ENCODE measurements at places on chromosomes 6 and 20.

- DNase-seq, result no peak
Observed at GRCh38 chr20:42954951-42955350, 234.8 kb downstream of the PTPRT start.

DNA sequence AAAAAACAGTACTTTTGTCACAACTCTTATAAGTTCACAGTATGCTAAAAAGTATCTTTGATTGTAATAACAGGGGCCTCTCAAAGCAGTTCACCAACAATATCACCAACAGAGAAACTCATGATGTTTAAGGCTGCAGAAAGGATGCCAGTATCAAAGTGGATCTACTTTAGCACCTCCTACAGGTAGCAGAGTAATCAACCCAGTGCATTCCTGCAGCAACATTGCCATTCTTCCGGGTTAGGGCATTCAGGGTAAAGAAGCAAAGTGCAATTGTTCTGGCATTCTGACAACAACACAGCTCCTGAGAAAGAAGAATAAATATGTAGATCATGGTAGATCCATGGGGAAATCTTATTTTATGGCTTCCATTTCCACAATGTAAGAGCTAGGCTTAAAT is 7.6 kb upstream of the SLC17A4 start:
- no peak for DNase-seq

DNA sequence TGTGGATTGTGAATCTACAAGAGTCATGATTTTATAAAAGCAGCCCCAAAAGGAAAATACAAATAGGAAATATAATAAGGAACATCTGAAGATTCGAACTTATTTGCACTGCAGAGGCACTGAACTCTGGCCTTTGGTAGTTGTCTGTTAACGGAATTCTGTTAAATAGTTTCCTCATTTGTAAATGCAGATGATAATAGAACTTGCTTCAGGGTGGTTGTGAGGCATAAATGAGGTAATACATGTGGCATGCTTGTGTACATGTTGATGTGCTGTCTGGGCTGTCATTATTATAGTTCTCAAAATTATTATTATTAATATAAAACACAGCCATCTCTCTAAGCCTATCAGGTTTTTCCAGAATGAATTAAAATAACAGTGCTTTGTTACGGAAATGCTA is 302.0 kb downstream of the NRN1 start:
- no peak for DNase-seq

GRCh38 chr6:34070315-34071135 is 75.4 kb downstream of the GRM4 start:
- no peak for DNase-seq

- DNase-seq, result no peak
Observed at GRCh38 chr6:148915810-148916209, 169.0 kb downstream of the UST start.

DNA sequence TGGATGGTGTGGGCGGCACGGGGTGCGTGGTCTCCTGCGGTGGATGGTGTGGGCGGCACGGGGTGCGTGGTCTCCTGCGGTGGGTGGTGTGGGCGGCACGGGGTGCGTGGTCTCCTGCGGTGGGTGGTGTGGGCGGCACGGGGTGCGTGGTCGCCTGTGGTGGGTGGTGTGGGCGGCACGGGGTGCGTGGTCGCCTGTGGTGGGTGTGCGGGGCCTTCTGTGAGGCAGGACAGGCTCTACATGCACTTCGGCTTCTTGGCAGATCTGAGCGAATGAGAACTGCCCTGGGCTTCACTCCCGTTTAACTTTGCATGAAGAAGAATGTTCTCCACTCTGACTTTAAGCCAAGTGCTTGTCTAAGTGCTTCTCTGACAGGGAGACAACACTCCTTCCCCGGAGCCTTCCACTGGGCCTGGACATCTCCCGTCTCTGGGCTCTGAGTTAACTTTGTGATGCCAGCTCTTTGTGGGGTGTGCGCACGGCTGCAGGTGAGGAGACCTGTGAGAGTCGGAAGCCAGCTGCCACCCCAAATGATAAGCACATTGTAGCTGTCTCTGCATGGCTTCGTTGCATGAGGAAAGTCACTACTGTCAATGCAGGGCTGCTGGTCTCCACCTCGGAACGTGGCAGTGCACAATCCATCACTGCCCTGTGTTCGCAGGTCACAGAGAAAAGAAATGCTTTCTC is 244.8 kb downstream of the DLL1 start:
- no peak for DNase-seq

DNA sequence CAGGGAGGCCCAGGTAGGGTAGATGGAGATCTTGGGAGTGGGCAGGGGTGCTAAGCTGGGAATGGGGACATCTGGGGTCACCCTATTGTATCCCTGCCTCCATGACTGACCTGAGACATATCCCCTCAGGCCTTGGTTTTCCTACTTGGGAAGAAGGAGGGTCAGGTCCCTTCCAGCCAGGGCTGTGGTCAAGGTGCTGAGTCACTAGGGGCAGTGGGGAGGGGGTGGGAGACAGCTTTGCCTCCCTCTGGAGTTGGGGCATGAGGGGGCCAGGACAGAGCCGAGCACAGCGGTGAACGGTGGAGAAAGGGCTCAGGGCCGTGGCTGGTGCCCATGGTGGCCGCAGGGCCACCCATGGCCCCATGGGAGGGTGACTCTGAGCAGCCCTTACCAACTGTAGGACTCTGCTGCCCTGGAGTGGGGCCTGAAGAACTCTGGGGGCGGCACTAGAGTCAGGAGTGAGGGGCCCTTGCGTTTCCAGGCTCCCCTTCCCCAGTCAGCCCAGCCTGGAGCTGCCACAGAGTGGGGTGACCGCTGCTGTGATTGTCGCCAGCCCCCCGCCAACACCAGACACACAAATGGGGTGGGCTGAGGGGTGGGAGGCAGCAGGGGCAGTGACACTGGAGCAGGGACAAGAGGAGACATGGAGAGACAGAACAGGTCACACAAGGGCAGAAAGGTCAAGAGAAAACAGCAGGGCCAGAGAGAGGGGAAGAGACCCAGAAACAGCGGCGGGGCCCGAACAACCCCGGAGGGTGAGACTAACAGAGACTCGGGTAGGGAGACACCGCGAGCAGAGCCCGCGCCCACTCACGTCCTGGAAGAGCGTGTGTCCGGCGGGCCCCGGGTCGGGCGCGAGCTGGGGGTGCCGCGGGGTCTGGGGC is 576 bp downstream of the NECAB3 start:
- DNase-seq, result no peak

GRCh38 chr6:133855276-133855990 is 33.5 kb upstream of the TCF21 start:
- no peak for DNase-seq

DNA sequence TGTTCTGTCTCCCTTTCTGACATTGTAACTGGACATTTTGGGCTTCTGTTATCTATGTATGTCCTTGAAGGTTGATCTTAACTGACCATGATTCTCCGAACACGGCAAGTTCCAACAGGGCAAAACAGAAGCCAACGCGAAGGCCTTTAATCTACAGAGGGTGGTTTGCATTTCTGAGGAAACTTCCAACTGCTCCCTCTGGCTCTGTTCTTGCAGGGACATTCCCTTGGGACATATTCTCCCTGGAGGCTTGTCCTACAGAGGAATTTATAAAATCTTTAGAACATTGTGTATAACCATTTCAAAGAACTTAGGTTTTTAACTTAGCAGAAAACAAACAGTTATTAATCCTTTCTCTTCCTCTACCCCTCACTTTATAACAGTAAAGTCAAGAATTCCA is 189.0 kb upstream of the CDYL start:
- no peak for DNase-seq

DNA sequence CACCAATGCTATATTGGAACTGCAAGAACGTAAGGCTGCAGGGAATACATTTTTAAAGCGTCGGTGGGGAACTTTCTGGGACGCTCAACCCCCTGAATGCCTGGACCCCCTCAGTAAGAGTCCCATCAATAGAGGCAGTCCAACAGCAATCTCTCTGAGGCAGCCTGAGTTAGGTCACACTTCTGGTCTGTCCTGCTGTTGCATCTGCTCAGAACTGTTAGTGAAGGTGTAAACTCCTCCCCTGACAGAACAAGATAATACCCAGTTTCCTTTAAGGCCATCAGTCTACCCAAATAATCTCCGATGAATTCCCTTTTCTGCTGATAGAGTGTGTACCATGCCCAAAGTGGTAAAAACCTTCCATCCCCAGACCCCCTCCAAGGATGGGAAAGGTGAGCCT is 1.1 kb upstream of the RNGTT start:
- DNase-seq, result no peak

DNA sequence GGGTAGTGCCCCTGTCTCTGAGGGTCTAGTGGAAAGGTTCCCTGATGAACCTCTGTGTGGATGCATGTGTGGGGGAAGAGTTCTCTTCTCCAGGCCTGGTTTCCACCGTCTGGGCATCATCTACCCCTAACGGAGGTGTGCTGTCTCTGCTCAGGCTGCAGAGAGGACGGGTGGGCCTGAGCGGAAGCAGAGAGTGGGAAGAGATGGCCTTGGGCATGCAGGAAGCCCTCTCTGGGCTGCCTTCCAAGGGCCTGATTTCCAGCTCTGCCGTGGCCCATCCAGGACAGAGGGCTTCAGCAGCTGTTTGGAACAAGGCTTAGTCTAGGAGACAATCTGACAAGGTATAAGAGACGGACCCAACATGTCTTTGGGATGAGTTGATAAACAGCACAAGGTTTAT is 220.1 kb upstream of the DTNBP1 start:
- DNase-seq, result no peak

- no peak for DNase-seq
Observed at GRCh38 chr6:90870561-90870960, 283.7 kb upstream of the MAP3K7 start.

- DNase-seq, result no peak
Observed at GRCh38 chr20:44954211-44954610, 6.0 kb downstream of the TOMM34 start.

DNA sequence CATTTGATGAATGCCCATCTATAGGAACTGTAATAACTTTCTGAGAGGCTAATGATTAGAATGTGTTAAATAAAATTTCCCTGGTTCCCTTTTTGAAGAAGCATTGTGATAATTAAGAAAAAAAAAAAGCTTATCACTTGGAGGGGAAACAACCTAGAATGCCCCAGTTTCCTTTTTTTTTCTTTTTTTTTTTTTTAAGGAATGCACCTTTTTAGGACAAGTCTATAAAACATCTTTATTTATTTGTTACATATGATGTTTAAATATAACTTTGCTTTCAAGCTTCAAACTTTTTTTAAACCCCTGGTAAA is 7.3 kb upstream of the MRPS10 start:
- DNase-seq, result no peak

Data from NCI-H1436 (cell line).